ENCODE measurements at places on chromosomes 16 and 17.

DNA sequence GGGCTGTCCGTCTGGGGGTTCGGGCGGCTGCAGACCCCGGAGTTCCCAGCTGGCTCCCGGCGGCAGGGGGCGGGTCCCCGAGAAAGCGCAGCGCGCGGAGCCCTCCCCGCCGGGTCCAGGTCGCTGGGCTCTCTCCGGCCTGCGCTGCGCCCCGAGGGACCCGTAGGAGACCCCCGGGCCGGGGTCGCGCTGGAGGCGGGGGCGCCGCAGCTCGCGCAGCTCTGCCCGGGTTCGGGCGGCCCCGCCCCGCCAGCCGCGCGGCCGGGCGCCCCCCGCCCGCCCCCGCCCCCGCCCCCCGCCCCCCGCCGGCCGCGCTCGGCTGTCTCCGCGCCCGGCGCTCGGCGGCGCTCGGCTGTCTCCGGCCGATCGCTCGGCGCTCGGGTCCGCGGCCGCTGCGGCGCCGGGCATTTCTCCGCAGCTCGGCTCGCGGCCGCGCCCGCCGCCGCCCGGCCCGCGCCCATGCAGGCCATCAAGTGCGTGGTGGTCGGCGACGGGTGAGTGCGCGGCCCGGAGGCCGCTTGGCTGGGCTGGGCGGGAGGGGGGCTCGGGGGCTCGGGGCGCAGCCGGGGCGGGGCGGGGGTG is at the start of gene RAC3:
RAC3 (plus strand) TSS at position 376 of the 582 bp plus-strand sequence; CDS start at position 460, 84 bp downstream.
- no peak for DNase-seq

DNA sequence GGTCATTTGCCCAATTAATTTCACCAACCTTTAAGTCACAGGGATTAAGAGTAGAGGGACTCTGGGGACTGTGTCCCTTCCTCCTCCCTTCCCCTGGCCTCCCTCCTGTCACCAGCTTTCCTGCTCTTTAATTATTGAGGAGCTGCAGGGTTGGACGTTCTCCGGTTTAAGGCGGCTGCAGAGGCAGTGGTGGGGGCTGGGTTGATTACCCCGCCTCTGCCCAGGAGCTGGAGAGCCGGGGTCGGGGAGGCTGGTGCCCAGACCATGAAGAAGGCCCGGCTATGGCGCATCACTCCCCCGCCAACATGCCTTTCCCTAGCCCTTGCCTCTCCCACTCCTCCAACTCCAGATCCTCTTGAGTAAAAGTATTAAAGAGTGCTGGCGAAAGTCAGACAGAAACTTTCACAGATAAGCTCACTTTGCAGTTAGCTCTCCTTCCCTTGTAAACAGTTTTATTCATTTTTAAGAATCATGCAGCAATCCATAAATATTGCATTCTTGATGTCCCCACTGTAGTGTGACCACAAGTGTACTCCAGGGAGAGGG is 1.1 kb upstream of the FOXJ1 start:
- DNase-seq = no peak

DNA sequence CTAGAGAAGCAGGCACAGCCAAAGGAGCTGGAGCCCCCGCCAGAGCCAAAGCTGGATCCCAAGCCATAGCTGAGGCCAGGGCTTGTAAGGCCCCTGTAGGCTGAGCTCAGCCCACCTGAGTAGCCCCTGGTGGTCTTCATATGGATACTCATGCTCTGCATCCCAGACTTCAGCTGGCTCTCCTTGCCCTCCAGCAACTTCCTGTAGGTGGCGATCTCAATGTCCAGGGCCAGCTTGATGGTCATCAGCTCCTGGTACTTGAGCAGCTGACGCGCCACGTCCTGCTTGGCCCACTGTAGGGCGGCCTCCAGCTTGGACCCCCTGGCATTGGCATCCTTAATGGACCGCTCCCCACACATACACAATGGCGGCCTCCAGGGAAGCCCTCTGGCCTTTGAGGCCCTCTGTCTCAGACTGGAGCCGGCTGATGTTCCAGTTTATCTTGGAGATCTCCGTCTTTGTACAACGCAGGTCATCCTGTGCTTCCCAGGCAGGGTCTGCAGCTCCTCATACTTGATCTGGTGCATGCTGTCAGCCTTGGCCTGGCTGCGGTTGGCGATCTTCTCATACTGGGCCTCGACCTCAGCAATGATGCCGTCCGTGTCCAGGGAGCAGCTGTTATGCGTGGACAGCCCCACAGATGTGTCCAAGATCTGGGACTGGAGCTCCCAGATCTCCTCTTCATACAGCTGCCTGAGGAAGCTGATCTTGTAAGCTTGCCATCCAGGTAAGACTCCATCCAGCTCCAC is 28.9 kb downstream of the IKZF3 start:
- no peak for DNase-seq

- DNase-seq = no peak
These were observed 5.1 kb downstream of the NME3 start for GRCh38 chr16:1766231-1766630.

- no peak for DNase-seq
These were observed 2.1 kb upstream of the ADCY7 start for GRCh38 chr16:50263940-50264929.

DNA sequence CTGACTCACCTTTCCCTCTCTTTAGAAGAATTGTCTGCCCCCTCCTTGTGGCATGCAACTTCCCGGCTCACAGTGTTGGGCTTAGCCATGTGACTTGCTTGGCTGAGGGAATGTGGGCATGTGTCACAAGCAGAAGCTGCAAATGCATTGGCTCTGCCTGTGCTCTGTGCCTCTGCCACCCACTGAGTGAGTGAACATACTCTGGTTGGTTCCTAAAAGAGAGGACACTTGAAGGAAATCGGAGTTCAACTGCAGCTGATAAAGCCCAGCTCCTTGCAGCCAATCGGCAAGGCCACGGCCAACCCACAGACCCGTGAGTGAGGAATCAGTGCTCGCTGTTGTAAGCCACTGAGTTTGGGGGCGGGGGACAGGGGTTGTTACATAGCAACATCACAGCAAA is 10.9 kb upstream of the GINS2 start:
- DNase-seq = no peak

DNA sequence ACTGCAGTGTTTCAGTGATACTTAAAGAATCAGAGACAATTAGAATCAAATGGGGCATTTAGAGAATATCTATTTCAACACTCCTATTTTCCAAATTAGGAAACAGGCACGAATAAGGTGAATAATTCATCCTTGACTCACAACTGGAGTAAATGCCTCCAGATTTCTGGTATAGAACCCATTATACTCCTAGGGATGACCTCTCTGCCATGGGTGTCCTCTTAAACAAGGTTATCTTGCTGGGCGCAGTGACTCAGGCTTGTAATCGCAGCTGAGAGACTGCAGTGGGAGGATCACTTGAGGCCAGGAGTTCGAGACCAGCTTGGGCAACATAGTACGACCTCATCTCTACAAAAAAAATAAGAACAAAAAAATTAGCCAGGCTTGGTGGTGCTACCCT is 139.8 kb upstream of the ELAC2 start:
- DNase-seq = no peak

DNA sequence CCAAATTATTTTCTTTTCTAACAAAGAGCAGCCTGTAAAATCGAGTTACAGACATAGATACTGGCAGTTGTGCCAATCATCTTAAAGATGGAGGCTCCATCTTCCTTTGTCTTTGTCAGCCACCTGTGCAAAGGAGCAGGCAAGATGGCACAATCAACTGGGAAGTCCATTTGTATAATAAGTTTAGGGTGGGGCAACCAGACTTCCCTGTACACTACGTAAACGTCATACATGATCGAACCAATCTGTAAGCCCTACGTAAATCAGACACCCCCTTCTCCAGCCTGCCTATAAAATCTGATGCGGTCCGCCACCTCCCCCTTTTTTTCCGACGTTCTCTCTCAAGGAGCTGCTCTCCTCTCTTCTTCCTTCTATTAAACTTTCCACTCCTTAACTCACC is 31.4 kb upstream of the MEAK7 start:
- no peak for DNase-seq

- no peak for DNase-seq
These were observed 90.9 kb downstream of the PARN start for GRCh38 chr16:14539156-14539555.

GRCh38 chr17:29155227-29155965 is 24.8 kb downstream of the MYO18A start:
- no peak for DNase-seq

- DNase-seq = no peak
These were observed 236.4 kb downstream of the HS3ST3A1 start for GRCh38 chr17:13365331-13365730.

- DNase-seq = no peak
These were observed 30.7 kb upstream of the MED9 start for GRCh38 chr17:17445925-17446665.

GRCh38 chr17:82849076-82849945 is 9.5 kb upstream of the ZNF750 start:
- no peak for DNase-seq

DNA sequence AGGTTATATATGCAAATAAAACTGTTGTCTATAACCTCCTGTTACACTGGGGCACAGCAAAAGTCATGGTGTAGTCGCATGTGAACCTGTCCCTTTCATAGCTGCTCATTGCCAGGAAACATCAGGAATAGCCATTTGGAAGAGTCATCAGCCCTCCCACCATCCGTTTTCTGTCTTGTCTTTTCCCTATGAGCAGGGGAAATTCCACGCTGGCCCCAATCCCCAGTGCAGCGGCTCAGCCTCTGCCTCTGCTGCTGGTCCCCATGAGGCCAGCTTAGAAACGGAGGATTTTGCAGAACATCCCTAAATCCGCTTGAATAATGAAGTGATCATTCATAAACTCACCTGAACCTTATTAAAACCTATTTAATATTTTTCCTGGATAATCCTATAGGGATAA is 10.5 kb downstream of the MAPT start:
- DNase-seq = no peak

DNA sequence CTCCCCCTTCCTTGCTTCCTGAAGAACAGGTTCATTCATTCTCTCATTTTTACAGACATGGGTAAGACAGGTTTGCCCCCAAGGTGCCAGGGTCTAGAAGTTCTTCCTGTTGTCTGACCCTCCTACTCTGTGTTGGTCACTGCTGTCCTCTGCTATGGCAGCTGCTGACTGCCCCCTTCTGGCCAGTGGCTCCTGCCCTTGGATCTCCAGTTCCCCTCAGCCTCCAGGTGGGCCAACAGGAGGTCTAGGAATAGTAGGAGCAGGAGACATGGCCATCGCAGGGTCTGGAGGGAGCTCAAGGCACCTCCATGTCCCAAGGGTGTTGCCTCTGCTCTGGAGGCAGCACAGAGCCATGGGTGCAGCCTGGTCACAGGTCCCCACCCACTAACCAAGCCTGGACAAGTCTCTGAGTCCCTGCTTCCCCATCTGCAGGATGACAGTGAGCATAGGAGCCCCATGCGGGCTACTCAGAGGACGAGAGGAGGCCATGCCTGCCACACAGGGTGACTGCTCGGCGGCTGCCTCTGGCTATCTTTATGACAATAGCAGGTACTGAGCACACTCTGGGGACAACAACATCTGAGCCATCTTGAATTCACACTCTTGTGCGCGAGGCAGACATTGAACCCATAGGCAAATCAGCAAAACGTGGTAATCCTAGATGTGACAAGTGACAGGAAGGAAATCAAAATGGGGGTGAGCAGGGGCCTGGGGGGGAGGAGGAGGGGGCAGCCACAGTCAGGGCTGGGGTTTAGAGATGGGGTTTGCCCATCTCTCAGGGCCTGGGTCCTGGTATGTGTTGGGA is 27.0 kb upstream of the NXPH3 start:
- no peak for DNase-seq

DNA sequence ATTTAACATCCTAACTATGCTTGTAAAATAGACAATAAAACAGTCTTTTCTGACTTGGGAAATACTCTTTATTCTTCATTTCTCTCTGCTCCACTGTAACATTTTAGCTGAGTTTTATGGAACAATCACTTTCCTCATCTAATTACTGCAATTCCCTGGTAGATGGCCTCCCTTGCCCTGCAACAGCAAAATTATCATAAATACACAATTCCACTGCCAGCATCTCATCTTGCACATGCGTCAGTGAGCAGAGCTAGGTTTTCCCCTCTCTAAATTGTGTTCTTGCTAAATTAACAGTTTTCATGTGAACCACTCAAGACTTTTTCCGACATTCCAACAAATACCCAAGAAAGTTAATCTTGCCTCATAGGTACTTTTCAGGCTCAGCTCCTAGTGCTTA is 920.9 kb upstream of the GOT2 start:
- no peak for DNase-seq

DNA sequence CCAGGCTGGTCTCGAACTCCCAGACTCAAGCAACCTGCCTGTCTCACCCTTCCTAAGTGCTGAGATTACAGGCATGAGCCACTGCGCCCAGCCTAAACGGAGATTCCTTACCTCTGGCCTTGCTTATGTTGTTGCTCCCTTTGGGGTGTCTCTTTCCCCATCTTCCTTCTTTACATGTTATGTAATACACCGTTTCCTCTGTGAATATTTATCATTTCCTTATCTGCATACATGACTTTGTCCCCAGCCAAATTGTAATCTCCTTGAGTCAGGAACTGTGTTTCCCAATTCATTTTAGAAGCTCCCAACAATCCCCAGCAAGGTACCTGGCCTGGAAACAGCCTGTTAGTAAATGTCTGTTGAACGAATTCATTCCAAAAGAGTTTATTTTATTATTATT is 15.7 kb downstream of the COPZ2 start:
- DNase-seq = no peak

GRCh38 chr17:57518587-57519581 is 226.2 kb downstream of the CCDC182 start:
- DNase-seq = no peak

DNA sequence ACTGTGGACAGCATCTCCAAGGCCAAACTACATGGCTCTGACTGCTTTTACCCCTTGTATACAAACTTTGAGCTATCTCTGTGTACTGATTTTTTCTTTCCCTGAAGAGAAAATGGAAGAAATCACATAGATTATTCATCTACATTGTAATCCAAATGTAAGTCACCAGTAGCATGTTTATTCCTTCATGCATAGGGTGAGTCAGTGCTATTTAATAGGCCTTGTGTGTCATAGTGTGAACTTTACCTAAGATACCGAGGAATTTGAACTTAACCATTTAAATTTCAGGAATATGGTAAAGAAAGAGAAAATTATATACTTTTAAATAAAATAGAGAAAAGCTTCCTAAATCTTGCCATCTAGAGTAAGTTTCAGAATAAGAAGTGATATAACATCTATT is 16.5 kb downstream of the PHKB start:
- no peak for DNase-seq

DNA sequence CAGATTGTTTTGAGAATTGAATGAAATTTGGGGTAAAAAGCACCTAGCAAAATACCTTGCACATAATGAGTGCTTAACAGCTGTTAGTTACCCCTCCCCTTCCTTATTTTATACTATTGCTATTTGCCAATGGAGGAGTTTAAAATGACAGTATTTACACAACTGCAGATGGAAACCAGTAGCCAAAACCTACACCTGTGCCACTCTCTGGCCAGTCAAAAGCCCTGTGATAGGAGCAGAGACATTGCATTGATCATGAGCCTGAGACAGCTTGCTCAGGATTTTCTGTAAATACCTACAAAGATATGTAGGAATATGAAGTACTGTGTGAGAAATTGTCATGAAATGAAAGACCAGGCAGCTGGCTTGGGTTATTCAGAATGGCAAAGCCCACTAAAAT is 115.3 kb upstream of the HLF start:
- DNase-seq = no peak

- no peak for DNase-seq
These were observed 25.2 kb downstream of the CD300A start for GRCh38 chr17:74491626-74492025.

GRCh38 chr17:30586818-30587595 is 109.8 kb downstream of the GOSR1 start:
- DNase-seq = no peak

- DNase-seq = no peak
These were observed 338.3 kb downstream of the CA10 start for GRCh38 chr17:51820252-51820651.

- no peak for DNase-seq
These were observed 6.1 kb upstream of the HEATR3 start for GRCh38 chr16:50059669-50060068.

- no peak for DNase-seq
These were observed 27.2 kb upstream of the CDC6 start for GRCh38 chr17:40260528-40260927.
